ENCODE measurements at places on chromosomes 13 and 19.

DNA sequence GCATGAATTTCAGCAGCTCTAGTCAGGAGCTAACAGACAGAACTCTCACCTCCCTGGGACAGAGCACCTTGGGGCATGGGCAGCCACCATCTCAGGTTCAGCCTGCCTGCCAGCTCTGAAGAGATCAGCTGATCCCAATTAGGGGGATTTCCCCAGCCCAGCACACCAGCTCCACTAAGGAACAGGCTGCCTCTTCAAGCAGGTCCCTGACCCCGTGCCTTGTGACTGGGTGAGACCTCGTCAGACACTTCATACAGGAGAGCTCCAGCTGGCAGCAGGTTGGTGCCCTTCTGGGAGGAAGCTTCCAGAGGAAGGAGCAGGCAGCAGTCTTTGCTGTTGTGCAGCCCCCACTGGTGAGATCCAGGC, 84.5 kb upstream of the UFM1 start:
- no peak for DNase-seq

- DNase-seq, result peak; percentile 30
Measured at GRCh38 chr13:80599765-80600164, 258.8 kb upstream of the SPRY2 start.

DNA sequence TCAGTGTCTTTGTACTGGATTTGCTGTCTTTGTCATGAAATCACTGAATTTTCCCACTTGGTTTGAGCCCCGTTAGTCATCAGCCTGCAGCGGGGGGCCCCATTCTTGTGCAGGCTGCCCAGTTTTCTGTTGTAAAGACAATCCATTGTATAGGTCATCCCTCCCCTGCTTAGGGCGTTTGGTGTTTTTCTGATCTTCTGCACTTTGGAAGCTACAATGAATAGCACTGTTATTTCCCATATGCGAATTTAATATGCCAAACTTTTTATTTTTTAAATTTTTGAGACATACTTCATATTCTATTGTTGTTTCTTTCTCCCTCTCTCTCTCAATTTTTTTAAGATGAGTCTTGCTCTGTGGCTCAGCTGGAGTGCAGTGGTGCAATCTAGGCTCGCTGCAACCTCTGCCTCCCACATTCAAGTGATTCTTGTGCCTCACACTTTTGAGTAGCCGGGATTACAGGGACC, 9.0 kb downstream of the SLC27A1 start:
- no peak for DNase-seq

- DNase-seq, result no peak
Measured at GRCh38 chr19:43332058-43332922, 21.2 kb upstream of the CD177 start.

DNA sequence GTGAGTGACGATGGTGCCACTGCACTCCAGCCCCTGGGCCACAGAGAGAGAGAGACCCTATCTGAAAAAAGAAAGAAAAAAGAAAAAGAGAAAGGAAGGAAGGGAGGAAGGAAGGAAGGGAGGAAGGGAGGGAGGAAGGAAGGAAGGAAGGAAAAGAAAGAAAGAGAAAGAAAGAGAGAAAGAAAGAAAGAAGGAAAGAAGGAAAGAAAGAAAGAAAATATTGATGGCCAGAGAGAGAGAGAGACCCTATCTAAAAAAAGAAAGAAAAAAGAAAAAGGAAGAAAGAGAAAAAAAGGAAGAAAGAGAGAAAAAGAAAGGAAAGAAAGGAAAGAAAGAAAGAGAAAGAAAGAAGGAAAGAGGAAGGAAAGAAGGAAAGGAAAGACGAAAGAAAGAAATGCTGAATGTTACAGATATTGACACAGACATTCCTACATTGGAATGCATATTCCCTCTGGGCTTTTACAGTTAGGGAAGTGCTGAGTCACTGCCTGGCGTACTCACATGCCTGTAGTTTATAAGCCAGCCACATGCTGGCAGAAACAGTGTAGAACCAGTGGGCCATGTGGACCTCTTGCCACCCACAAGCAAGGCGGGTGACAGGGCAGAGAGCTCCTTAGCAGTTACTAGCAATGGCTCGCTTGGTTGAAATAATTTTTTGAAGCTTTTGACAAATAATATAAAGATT, 34.6 kb upstream of the SLC46A3 start:
- no peak for DNase-seq
